ENCODE measurements at places on chromosomes 1 and 21. TPM values are rescaled to one million over a fixed set of nuclear protein-coding genes. Genes with fewer than 3 reads are reported as not detected.

The AMY1C gene
- not detected for total RNA-seq

The MCOLN2 gene
- total RNA-seq, result 0.71 TPM

The CD1B gene
- total RNA-seq, result not detected

The SYNC gene
- 15.3 TPM for total RNA-seq

The EXO1 gene
- total RNA-seq, result 4.3 TPM

The RSPH1 gene
- total RNA-seq, result 1.2 TPM

The AZIN2 gene
- 14.5 TPM for total RNA-seq

The SV2A gene
- total RNA-seq, result 38.3 TPM

The HPDL gene
- 1.4 TPM for total RNA-seq

The C1orf226 gene
- total RNA-seq, result 12.4 TPM

The AADACL3 gene
- 0.11 TPM for total RNA-seq

The MXRA8 gene
- total RNA-seq, result 127 TPM

The RBBP4 gene
- total RNA-seq, result 252 TPM

The NPHS2 gene
- total RNA-seq, result not detected

The FCGR1A gene
- total RNA-seq, result 3.4 TPM

The PRAMEF1 gene
- total RNA-seq, result not detected

The FCN3 gene
- total RNA-seq, result 0.99 TPM

The COL18A1 gene
- total RNA-seq, result 136 TPM

The NFASC gene
- total RNA-seq, result 30.6 TPM

The OPRD1 gene
- total RNA-seq, result 5.2 TPM
